CD4-positive, alpha-beta T cell treated with Interleukin-4 for 4 hours (primary cell): ENCODE measurements at places on chromosomes 5 and 9.

DNA sequence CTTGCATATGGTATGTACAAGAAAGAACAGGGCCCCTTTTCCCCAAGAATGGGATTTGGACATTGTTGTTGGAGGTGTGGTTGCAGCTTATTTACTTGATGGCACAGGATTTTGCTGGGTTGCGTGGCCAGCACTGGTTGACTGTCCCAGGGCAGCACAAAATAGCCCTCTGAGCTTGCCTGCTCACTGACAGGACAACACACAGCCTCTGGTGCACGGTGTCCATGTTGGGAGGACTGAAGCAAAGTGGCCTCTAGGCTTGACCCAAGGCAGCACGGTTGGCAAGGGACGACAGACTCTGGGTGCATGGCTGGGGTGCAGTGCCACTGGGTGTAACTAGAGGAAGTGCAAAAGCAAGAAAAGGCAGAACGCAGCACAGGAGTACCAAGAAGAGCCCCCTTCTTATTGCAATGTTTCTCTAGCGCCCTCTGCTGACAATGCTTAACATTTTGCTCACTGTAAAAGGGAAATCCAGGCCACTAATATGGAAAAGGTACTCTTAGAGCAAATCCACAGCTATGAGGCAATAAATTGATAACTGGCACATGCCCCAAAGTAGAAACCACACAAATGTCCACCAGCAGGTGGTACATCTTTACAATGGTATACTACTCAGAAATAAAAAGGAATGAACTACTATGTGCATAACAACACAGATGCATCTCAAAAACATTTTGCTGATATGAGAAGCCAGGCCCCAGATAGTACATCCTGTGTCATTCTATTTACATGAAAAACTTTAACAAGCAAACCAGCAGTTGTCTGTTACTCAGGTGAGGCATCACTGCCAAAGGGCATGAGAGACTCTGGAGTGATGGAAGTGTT, 47.4 kb upstream of the BARX1 start:
- no peak for DNase-seq

DNA sequence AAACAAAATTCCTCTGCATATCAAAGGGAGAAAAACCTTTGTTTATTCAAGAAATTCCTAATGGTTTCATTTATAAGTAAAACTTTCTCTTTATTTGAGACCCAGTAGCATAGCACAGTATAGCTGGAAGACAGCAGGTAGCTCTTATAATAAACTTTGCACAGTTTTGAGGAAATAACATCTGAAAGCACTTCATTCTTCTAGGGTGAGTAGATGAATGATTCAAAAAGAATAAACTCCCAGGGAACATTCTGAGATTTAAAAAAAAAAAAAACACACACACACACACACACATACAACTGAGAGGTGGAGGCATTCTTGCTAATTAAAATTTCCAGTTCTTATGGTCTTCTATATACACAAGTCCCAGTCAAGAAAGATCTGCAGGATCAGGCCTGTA, 197.3 kb downstream of the BNC2 start:
- DNase-seq: no peak

DNA sequence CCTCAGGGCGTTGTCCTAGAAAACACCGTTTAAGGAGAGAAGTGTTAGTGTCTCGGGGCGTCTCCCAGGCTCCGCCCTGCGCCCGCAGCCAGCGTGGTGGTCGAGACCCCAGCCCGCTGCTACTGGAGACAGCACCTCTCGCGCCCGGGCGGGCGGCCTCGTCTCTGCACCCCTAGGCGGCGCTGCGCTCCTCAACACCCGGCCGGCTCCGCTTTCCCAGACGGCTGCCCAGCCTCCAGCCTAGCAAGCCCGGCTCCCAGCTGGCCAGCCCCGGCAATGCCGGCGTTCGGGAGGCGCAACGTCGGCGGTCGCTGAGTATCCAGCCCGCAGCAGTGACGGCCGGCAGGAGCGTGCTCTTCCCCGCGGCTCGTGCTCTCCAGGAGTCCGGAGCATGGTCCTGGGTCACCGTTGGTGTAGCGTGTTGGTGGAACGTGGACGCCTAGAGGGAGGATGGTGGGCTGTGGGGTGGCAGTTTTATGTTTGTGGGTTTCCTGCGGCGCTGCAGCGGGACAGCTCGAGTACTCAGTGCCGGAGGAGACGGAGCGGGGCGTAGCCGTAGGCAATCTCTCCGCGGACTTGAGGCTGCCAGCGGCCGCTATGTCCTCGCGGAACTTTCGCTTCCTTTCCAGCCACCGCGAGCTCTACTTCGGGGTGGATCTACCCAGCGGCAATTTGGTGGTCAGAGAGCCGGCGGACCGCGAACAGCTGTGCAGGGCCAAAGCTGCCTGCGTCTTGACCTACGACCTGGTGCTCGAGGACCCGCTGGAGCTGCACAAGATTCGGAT, 536 bp downstream of the PCDHAC1 start:
- DNase-seq: no peak

- no peak for DNase-seq
Observed at GRCh38 chr9:106613250-106613737, 249.7 kb upstream of the ZNF462 start.

GRCh38 chr5:59988396-59988795, 94.9 kb upstream of the PDE4D start:
- DNase-seq: no peak

DNA sequence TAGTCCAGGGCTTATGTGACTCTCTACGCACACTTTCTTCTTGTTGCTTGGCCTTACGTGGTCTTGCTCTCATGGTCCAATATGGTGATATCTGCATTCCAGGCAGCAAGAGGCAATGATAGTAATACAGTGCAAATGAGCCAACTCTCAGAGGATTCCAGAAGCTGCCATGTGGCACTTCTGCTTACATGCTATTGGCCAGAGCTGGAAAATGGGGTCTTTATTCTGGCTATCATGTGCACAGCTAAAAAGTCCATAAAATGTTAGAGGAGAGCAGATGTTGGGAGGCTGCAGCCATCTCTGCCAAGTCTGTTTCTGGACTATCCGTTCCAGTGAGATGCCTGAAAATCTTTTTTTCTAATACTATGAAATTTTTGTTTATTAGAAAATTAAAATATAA, 2.9 kb upstream of the SEPTIN8 start:
- no peak for DNase-seq

- DNase-seq: no peak
Observed at GRCh38 chr9:121662359-121662758, 10.9 kb downstream of the DAB2IP start.

DNA sequence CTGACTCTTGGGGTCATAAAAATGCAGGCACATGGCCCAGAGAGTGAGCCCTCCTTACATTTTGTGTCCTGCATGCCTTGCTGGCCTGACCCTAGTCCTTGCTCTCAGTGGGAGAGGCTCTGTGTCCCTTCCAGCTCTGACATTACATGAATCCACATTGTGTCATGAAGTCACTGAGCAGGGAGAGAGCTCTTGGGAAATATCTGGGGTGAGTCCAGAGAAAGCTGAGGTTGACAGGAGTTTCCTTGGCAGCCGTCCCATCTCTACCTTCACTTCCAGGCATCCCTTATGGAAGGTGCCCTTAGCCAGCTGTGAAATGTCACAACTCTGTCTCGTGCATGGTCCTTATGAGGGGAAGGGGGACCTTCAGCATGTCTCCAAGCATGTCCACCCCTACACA, 41.0 kb downstream of the FAT2 start:
- DNase-seq: no peak

- DNase-seq: no peak
Observed at GRCh38 chr5:31486441-31486840, 45.5 kb downstream of the DROSHA start.

DNA sequence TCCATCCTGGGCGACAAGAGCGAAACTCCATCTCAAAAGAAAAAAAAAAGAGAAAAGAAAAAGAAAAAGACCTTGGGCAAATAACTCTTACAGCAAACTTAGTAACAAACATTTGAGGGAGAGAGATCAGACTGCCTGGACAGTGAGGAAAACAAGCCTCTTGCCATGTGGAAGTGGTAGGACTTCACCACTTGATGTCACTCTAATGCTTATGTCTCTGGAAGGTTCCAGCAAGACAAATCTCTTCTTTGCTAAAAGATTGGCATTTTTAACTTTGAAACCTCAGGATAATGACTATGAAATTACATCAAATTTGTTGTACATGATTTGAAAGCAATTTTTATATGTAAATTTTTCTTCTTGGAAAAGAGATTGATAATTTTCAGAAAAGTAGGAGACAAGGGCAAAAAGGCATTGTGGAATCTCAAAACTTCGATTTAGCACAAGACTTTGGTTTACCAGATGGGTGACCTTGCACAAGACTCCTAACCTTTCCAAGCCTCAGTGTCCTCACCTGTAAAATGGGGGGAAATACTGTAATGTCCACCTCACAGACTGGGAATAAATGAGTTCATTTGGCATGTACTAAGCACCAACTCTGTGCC, 5.4 kb downstream of the ACTL7B start:
- DNase-seq: no peak

GRCh38 chr9:86549920-86550319, 195.7 kb upstream of the TUT7 start:
- no peak for DNase-seq

- DNase-seq: peak; percentile 55
Observed at GRCh38 chr5:87340716-87341115, 72.0 kb downstream of the CCNH start.

- DNase-seq: peak; percentile 52
Observed at GRCh38 chr9:109440797-109441287, 57.3 kb downstream of the PTPN3 start.

DNA sequence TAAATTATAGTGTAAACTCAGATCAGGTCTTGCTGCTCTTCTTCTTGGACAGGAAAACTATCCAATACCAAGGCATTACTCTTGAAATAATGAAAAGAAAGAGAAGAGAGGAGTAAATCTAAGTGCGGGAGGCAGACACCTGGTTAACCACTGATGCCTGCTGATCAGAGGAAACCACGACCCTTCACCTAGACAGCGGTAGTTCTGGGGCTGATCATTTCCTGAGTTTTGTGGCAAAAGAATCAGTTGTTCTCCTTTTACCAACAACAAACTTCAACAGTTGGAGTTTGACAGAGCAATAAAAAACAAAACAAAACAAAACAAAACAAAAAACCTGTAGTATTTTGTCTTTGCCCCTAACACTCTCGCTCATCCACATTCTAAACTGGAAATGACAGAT, 3.0 kb downstream of the RLN1 start:
- DNase-seq: peak; percentile 68

DNA sequence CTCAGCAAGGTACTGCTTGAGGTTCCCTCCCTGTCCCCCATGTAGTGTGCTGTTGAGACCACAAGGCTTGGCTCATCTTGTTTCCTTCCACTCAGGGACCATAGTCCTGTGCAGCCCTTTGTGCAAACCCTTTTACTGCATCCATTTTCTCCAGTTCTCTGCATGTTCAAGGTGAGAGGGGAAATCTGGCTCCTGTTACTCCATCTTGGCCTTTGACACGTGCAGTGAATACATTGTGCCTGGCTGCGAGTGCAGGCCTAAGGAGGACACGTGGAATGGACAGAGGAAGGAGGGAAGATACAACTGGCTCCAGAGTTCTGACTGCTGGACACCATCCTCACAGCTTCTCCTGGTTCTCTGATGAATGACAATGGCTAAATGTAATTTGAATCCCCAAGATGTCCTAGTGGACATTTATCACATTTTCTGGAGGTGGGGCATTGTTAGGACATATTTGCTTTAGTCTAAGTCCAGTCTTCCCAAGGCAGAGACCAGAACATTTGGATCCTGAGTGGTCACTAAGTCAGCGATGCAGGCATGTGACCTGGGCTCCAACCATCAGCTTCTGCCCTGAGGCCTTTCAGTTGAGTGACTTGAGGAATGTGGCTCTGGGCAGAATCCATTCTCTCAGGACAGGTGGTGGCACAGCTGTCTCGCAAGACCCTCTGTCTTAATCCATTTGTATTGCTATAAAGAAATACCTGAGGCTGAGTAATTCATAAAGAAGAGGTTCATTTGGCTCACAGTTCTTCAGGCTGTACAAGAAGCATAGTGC, 189.0 kb upstream of the DAP start:
- no peak for DNase-seq

- no peak for DNase-seq
Observed at GRCh38 chr5:180086816-180087399, 15.3 kb upstream of the RNF130 start.

DNA sequence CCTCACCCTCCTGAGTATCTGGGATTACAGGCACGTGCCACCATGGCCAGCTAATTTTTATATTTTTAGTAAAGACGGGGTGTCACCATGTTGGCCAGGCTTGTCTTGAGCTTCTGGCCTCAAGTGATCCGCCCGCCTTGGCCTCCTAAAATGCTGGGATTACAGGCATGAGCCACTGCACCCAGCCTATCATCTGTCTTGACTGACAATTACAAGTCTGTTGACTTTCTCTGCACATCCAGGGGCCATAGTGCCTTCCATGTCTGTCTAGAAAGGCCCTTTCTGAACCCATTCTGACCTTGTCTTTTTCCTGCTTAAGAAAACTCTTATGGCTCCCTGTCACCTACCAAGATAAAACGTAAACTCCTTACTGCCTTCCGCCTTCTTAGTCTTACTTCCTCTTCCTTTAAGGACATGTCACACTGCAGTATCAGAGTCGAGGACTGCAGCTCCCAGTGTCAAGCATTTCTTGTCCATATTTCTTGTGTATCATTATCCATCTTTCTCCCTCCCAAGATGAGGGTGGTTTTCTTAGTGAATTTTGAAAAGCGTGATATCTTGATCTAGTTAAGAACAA, 49.9 kb upstream of the SHB start:
- no peak for DNase-seq

DNA sequence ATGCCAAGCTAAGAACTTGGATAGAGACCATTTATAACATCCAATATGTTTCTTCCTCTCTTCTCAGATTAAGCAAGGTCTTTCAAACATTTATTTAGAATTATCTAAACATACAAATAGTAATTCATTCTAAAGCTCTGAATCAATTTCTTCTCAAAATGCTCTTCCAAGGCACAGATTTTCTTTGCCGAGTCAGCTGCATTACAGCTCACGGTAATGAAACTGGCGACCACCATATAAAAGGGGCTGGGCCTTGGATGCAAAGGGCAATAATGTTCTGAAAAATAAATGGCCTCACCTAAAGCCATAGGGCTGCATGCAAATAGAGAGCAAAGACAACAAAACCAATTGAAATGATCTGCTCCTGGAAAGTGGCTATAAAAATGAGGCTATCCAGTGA, 63.8 kb downstream of the MED27 start:
- DNase-seq: no peak

- DNase-seq: no peak
Observed at GRCh38 chr9:123337971-123338370, 18.0 kb upstream of the CRB2 start.

GRCh38 chr5:2451100-2451499, 300.4 kb downstream of the IRX2 start:
- no peak for DNase-seq

- no peak for DNase-seq
Observed at GRCh38 chr9:133106511-133107244, 14.4 kb downstream of the RALGDS start.

DNA sequence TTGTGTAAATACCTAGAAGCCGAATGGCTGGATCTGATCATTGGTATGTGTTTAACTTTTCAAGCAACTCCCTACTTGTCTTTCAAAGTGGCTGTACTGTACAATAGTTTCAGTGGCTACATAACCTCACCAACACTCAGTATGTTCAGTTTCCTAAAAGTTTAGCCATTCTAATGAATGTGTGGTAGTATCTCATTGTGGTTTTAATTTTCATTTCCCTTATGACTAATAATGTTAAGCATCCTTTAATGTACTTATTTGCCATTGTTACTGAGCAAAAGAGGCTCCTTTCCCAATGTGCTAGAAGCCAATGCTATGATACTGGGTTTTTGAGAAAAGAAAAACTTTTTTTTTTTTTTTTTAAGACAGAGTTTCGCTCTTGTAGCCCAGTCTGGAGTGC, 27.8 kb upstream of the ALDOB start:
- DNase-seq: no peak
